ENCODE measurements at places on chromosomes 7 and 10.

DNA sequence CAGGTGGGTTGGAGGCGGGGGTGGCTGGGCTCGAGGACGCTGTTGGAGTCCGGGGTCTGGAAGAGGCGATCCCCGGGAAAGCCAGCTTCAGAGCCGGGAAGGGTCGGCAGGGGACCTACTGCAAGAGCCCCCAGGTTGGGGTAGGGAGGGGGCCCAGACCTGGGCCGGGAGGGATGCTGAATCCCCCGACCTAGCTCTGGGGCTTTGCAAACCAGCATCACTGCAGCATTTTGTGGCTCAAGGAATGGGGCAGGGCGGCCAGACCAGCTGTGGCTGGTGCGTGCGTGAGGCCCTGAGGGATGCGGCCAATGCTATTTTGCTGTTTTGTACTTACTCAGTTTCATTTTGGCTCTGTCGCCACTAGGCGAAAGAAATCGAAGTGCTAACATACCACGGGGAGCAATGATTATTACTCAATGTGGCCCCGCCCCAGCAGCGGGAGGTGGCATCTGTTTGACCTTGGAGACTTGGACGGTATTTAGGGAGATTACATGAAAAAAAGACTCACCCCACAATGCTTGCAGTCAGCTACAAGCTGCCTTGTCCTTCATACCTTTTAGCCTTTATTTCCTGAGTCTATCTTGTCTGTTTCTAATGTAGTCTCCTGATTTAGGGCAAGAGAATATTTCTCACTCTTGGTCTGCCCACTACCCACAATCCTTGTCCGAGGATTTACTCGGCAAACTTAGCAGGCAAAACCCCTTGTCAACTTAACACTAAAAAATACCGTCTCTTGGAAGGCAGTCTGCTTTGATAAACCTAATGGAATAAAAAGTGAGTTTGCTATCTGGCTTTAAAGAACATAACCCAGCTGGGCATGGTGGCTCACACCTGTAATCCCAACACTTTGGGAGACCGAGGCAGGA is 16.2 kb downstream of the HSPB1 start:
- DNase-seq = peak; percentile 75

DNA sequence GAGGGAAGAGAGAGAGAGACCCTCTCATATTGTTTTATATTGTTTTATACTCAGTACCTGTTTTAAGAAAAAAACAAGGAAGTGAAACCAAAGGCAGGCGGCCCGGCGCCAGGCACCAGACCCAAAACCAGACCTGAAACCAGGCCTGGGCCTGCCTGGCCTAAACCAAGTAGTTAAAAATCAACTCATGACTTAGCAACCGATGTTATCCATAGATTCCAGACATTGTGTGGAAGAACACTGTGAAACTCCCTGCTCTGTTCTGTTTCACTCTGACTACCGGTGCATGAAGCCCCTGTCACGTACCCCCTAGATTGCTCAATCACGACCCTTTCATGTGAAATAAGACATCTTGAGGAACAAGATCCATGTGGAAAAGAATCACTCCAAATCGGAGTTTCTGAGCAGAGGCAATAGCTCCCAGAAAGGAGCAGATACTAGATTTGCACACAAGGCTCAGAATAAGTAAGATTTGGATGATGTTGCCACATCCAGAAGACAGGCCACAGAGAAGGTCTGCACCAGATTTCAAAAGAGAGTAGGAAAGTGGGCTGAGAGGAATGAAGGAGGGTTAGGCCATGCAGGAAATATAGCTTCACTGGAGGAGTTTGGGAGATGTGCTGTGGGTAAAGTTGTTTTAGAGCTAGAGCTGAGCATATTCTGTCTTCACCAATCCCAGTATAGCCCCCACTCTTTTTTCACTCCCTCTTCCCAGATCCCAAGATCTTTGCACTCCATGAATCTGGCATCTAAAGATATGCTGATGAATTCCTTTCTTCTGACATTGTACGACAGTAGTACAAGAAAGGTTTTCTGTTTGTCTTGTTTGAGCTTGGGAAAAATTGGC is 8.8 kb upstream of the ZNF248 start:
- DNase-seq = no peak

DNA sequence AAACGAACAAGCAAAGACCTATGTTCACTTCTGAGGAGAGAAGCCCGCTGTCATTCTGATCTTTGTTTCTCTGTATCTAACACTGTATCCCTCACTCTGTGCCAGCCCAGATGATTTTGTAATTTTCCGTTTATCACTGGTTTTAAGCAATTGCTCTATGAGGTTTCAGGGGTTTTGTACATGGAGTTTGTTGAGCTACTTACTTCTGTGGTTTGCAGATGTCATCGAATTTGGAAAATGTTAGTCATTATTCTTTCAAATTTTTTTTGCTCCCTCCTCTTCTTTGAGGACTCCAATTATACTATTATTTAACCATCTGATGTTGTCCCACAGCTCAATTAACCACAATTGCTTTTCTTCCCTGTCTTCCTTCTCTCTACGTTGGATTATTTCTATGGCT is 650.9 kb upstream of the IGFBP3 start:
- no peak for DNase-seq

GRCh38 chr10:12846718-12847117 is 154.8 kb downstream of the CCDC3 start:
- no peak for DNase-seq

GRCh38 chr7:137390076-137390475 is 46.5 kb upstream of the PTN start:
- DNase-seq = no peak

DNA sequence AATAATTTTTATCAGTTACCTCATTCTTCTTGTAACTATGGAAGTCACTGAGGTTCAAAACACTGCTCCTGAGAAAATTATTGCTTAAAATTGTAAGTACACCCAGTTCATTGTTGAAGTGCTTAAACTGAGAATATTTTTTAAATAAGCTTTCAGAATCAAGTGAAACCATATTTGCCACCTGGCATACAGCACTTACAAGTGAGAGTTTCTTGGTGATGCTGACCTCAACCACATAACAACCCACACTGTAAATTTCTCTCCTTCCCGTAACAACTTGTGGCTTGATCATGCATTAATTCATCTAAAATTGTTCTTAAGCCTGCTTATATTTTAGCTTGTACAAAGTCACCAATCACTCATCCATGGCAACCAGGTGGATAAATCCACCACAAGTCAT is 34.0 kb downstream of the IMMP2L start:
- no peak for DNase-seq

GRCh38 chr7:102431617-102432298 is 1.6 kb upstream of the ORAI2 start:
- DNase-seq = no peak

DNA sequence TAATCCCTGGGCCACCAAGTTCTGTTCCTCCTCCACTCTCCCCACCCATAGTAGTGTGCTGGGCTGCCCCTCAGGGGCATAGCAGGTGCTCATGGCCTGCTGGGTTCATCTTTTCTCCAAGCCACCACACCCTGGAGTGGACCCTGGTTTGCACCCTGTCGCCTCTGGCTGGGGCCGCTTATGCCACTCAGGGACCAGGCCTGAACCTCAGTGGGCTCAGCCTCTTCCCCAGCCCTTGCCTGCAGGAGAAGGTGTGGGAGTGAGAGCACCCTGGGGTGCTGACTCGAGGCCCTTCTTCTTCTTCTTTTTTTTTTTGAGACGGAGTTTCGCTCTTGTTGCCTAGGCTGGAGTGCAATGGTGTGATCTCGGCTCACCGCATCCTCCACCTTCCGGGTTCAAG is 10.2 kb downstream of the CLIP2 start:
- DNase-seq = no peak

DNA sequence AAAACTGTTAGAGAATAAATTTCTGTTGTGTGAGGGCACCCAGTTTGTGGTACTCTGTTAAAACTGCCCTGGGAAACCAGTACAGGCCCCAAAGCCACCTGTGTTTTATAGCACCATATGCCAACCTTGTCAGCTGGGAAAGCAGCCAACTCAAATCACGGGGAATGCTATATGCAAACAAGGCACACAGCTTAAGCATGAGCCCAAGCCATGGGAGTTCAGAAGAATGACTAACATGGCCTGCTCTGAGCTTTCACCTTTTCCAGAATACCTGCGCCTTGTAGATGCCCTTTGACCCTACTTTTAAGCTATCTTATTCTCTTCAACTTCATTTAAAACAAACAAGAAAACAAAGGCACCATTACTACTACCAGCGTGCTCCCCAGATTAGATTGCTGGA is 5.5 kb upstream of the SLC25A13 start:
- no peak for DNase-seq

DNA sequence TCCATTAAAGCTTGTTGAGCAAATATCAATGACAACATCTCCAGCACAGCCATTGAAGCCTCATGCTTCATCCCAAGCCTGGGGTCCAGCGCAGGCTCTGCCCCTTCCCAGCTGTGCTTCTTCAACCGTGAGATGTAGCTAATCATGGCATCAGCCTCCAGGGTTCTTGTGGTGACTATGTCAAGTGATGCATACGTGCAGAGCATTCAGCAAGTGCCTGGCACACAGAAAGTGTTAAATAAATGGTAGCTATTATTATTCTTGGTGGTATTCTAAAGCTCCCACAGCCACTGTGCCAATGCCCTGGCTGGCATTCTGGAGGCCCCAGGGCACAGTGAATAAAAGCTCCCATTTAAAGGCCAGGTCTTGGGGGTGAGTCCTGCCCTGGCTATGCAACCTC is 146.6 kb downstream of the WDR11 start:
- no peak for DNase-seq

DNA sequence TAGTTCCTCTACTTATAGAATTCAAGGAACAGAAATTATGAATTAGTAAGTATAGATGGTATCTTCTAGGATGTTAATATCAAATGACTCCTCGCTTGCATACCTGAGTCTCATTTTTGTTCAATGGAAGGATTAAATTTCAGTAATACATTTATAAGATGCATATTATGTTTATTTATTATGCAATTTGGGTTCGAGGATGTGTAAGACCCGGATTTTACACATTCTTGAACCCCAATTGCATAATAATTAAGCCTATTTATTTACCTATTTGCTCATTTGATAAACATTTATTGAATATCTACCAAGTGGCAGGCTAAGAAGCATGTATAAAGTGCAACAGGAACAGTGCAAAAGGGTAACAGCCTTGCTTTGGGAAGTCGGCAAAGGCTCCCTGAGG is 52.6 kb downstream of the ICA1 start:
- DNase-seq = no peak

All from left hindlimb (tissue), 1 donor.